ENCODE measurements at places on chromosomes 1 and 21.

- DNase-seq = no peak
These were observed 59.2 kb upstream of the SSX2IP start for GRCh38 chr1:84749427-84749826.

- no peak for DNase-seq
These were observed 121.4 kb downstream of the TGFBR3 start for GRCh38 chr1:91764471-91765115.

DNA sequence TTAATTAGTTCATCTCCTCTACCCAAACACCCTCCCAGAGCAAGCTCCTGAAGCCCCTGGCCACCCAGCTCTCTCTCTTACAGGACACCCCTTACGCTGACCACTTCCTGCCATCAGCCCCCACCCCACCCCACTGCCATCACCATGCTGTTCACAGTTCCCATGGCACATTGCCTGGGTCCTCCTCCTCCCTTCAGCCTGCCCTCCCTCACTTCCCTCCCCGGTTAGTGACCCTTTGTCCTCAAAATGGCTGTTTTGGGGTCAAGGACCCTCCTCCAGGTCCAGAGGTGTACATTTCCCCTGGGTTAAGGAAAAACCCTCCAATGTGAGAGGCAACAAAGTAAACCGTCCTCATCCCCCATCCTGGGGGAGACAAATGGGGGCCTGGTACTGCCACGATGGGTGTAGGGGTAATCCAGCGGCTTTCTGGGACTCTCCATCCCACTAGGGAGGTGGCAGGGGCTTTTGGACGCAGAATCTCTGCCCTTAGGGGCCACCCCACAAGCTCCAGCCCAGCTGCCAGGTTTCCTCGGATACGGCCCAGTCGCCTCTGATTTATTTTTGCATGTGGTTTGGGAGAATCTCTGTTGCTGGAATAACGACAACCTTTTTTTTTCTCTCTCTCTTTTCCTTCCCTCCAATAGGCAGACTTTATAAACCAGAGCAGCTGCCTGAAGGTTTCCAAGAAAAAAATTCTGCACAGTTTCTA, 8.5 kb downstream of the CAMK2N1 start:
- no peak for DNase-seq

- DNase-seq = no peak
These were observed 16.9 kb downstream of the SPRR2G start for GRCh38 chr1:153133743-153134142.
